ENCODE measurements at places on chromosomes 12 and 14. TPM values are rescaled to one million over a fixed set of nuclear protein-coding genes. Genes with fewer than 3 reads are reported as not detected.
A peak's percentile ranks its signal among the peaks of the same experiment; 100 is the strongest.

DNA sequence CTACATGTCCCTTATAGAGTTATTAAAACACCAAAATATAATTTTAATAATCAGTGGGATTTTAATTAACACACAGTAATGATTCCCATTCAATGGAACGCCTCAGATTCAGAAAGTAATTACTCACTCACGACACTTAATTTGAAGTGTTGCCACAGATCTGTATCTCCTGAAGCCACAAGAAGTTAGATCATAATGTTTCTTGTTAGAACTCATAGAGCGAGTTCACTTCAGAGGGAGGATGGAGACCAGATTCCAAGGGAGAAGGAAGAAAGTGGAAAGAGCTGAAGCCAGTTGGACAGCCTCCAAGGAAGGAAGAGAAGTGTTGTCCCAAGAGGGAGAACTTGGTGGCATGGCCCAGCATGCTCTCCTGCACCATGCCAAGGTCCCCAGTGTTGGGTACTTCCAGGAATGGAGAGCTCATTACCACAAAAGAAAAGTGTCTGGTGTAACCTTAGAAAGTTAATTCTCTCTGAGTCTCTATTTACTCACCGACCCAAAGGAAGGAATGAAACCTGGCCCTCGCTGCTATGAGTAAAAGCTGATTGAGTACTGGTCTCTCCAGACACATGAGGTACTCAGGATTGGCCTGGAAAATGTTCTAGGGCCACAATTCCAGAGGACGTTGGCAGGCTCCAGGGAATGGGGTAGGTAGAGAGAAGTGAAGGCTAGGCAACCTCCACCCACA lies 305.4 kb downstream of the BCL11B start:
- no peak for DNase-seq
- no peak overlapping the region for H3K27ac ChIP-seq
- H3K4me3 ChIP-seq: no peak overlapping the region
- H3K4me1 ChIP-seq: no peaks in the 10 kb centered on the region
- H3K36me3 ChIP-seq: no peaks in the 10 kb centered on the region
- no peaks in the 10 kb centered on the region for H3K27me3 ChIP-seq

- no peak for DNase-seq
- H3K27me3 ChIP-seq: no peaks in the 10 kb centered on the region
Observed at GRCh38 chr12:53726341-53726740, 911 bp downstream of the CALCOCO1 start.

DNA sequence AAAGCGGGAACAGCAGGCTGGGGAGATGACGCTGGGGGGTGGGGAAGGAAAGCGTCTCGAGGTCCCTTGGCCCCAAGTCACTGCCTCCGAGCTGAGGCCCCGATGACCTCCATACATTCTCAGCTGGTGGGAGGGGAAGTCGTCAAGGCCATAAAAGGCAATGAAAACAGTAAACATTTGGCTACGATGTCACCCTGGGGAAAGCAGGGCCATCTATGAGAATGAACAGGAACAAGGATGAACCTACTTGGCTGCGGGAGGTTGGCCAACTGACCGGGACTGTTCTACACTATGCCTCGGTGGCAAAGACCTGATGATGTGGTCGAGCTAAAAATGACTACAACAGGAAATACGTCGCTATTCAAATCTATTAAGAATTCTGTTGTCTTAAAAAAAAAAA lies 19.5 kb downstream of the PRKAB1 start:
- DNase-seq: no peak
- no peaks in the 10 kb centered on the region for H3K27me3 ChIP-seq
- no peak overlapping the region for H3K27ac ChIP-seq

GRCh38 chr14:103205541-103205906 lies 82.3 kb downstream of the TNFAIP2 start:
- H3K27me3 ChIP-seq: no peaks in the 10 kb centered on the region
- no peaks in the 10 kb centered on the region for H3K36me3 ChIP-seq
- peak; percentile 25 for DNase-seq
- peak overlapping the region; percentile 93 for H3K27ac ChIP-seq
- H3K4me1 ChIP-seq: peaks cover 25% of the 10 kb centered on the region

GRCh38 chr12:66170606-66171005 lies 810 bp upstream of the TMBIM4 start:
- no peak overlapping the region for H3K4me3 ChIP-seq
- H3K27me3 ChIP-seq: no peaks in the 10 kb centered on the region
- peaks cover 9% of the 10 kb centered on the region for H3K4me1 ChIP-seq
- no peaks in the 10 kb centered on the region for H3K36me3 ChIP-seq
- DNase-seq: no peak
- no peak overlapping the region for H3K27ac ChIP-seq

GRCh38 chr12:73863546-73863945 lies 674.1 kb upstream of the ATXN7L3B start:
- no peak overlapping the region for H3K27ac ChIP-seq
- H3K36me3 ChIP-seq: no peaks in the 10 kb centered on the region
- no peaks in the 10 kb centered on the region for H3K27me3 ChIP-seq
- H3K4me1 ChIP-seq: no peaks in the 10 kb centered on the region
- no peak for DNase-seq

DNA sequence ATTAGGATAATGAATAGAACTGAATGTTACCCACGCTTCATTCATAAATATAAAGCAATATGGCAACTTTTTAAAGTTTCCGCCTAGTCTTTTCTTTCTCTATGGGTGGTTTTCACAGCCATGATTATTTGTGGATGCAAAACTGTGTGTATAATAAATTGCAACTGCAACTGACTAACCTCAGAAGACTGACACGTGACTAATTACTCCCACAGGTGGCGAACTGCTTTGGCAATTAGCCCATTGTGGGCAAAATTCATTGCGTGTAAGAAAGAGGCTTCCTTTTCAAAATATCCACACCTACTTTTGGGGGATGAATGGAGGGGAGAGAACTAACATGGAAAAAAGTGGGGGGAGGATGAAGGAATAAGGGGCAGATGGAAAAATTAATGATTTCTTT lies 79.0 kb downstream of the SLC25A21 start:
- H3K27ac ChIP-seq: no peak overlapping the region
- H3K27me3 ChIP-seq: no peaks in the 10 kb centered on the region
- no peaks in the 10 kb centered on the region for H3K4me1 ChIP-seq
- no peaks in the 10 kb centered on the region for H3K36me3 ChIP-seq
- no peak for DNase-seq

DNA sequence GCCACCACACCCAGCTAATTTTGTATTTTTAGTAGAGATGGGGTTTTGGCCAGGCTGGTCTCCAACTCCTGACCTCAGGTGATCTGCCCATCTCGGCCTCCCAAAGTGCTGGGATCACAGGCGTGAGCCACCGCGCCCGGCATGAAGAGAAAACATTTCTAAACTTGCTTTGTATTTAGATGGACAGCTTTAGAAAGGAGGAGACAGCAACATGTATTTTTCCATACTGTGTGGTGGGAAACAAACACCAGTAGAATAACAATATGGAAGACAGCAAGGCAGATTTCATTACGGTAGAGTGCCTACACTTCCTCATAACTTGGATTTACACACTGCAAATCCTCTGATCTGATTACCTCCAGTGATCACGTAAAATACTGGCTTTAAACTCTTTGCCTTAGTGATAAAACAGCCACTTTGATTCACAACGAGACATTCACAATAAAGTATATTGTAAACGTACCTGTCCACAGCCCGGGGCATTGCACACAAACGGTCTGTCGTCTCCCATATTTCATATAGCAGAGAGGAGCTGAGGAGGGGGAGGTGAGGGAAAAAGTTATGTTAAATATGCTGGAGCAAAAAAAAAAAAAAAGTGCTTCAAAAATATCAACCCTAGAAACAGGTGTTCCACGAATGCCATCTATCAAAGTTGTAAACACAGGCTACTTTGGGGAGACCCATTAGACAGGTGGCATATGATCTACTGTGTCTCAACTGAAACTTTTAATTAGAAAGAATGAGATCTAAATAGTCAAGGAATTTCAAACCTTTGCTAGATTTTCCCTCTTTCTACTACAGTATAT lies 25.5 kb downstream of the ATF7 start:
- H3K27me3 ChIP-seq: no peaks in the 10 kb centered on the region
- DNase-seq: no peak
- peaks cover 20% of the 10 kb centered on the region for H3K4me1 ChIP-seq
- H3K36me3 ChIP-seq: no peaks in the 10 kb centered on the region

DNA sequence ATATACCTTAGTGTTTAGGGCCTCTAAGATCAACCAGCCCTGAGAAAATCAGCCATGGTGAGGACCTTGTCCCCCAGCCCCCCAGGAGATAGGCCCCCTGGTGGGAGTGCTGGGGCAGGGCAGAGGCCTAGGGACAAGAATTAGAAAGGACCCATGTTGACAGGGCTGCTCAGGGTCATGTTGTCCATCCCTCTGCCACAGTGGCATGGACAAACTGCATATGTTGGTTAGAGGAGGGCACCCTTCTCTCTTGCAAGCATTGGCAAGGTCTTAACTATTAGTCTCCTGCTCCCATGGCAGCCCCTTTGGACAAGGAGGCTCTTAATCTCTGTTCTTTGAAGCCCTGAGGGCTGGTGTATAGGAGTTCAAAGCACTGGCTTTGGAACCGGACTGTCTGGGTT lies 755 bp upstream of the PTPN6 start:
- no peaks in the 10 kb centered on the region for H3K36me3 ChIP-seq
- H3K27ac ChIP-seq: no peak overlapping the region
- H3K4me1 ChIP-seq: peaks cover 21% of the 10 kb centered on the region
- DNase-seq: no peak

GRCh38 chr14:100054316-100055075 lies 10.7 kb upstream of the EVL start:
- H3K4me1 ChIP-seq: no peaks in the 10 kb centered on the region
- H3K36me3 ChIP-seq: no peaks in the 10 kb centered on the region
- no peak overlapping the region for H3K4me3 ChIP-seq
- no peaks in the 10 kb centered on the region for H3K27me3 ChIP-seq
- DNase-seq: no peak
- H3K27ac ChIP-seq: no peak overlapping the region

- H3K27me3 ChIP-seq: no peaks in the 10 kb centered on the region
- H3K4me3 ChIP-seq: peak overlapping the region; percentile 76
- H3K27ac ChIP-seq: peak overlapping the region; percentile 98
- no peaks in the 10 kb centered on the region for H3K36me3 ChIP-seq
- no peak for DNase-seq
Observed at GRCh38 chr12:93676408-93677194, 574 bp upstream of the CRADD start.

DNA sequence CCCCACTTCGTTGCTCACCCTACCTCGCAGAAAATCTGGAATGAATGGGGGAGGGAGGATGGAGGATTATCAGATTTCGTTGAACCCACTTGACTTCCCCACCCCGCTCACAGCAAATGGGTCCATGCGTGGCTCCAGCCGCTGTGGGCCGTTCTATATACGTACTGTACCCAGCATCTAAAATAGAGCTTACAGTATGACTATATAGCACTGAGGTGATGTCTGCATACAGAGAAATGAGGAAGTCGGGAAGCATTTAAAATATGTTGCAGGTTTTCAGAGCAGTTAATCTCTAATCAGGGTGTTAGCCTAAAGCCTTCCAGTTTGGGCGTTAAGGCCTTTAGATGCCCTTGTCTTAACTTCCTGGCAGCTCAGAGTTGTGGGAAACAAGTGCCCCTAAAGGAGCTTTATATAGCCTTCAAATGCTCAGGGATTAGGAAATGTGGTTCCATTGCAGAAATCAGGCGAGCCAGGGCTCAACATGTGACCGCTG lies 1.4 kb downstream of the BICDL1 start:
- peak overlapping the region; percentile 28 for H3K4me3 ChIP-seq
- no peak overlapping the region for H3K27ac ChIP-seq
- peaks cover 13% of the 10 kb centered on the region for H3K4me1 ChIP-seq
- H3K27me3 ChIP-seq: no peaks in the 10 kb centered on the region

DNA sequence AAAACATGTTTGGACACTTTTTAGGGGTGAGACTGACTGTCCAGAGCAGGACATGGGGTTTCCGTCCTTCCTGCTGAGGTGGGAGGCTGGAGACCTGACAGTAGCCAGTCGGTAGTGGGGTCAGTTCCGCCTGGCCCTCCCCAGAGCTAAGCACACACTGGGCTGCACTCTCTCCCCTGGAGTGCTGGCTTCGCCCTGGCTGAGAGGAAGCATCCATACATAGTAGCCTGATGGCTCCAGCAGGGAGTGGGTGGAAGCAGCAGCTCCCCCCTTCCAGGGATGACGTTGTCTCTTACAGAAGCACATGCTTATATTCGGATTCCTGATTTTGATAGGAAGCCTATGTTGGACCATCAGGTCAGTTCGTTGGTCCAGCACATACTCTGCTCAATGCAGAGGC lies 40.4 kb downstream of the SFSWAP start:
- no peak overlapping the region for H3K27ac ChIP-seq
- no peaks in the 10 kb centered on the region for H3K4me1 ChIP-seq
- H3K36me3 ChIP-seq: peaks cover 43% of the 10 kb centered on the region
- no peak overlapping the region for H3K4me3 ChIP-seq
- no peak for DNase-seq
- no peaks in the 10 kb centered on the region for H3K27me3 ChIP-seq

DNA sequence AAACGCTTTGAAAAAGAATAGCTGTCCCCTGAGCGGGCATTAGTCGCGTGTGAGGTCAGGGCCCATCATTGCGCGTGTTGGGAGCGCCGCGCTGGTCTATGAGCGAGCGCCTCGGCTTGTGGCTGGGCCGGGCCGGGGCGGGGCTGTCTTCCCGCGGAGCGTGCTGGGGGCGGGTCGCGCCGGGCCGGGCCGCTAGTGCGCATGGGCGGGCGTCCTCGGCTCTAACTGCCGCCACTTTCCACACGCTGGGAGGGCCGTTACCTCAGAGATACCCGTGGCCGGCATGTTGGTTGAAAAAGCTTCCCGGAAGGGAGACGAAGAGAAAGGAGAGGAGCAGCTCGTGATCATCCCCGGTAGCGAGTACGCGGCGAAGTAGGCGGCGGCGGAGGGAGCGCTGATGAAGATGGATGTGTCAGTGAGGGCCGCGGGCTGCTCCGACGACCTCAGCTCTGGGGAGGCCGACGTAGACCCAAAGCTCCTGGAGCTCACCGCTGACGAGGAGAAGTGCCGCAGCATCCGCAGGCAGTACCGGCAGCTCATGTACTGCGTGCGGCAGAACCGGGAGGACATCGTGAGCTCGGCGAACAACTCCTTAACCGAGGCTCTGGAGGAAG lies at the start of gene EID3:
EID3 (plus strand) TSS at position 202 of the 614 bp plus-strand sequence; CDS start at position 398, 196 bp downstream.
- H3K27me3 ChIP-seq: no peaks in the 10 kb centered on the region
- no peaks in the 10 kb centered on the region for H3K36me3 ChIP-seq
- H3K27ac ChIP-seq: peak within 1 kb of the TSS; percentile 15
- peaks cover 19% of the 10 kb centered on the region for H3K4me1 ChIP-seq

DNA sequence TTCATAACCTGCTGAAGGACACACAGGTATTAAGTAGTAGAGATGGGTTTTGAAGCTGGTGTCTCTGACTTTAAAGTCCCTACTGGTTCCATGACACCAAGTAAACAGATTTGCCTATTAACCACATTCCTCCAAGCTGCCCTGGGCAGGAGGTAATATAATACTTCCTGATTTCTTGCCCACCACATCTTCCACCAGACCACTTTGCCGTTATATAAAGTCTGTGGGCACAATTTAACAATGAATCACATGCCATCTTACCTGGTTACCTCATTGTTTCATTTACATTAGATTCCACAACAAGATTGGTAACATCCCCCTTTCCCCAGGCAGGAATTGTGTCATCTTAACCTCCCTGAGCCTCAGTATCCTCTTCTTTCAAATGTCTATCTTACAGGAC lies 900 bp upstream of the LRRC23 start:
- no peak for DNase-seq
- no peaks in the 10 kb centered on the region for H3K36me3 ChIP-seq
- H3K27ac ChIP-seq: no peak overlapping the region
- peaks cover 23% of the 10 kb centered on the region for H3K4me1 ChIP-seq

GRCh38 chr12:13206560-13206897 lies 10.0 kb downstream of the EMP1 start:
- H3K27ac ChIP-seq: no peak overlapping the region
- peaks cover under 1% of the 10 kb centered on the region for H3K36me3 ChIP-seq
- no peak overlapping the region for H3K4me3 ChIP-seq
- H3K27me3 ChIP-seq: no peaks in the 10 kb centered on the region

MORN3 gene
- 1.3 TPM for total RNA-seq

PROX2 gene
- not detected for total RNA-seq

KLHL33 gene
- total RNA-seq: 0.33 TPM

PCED1B gene
- 1.5 TPM for total RNA-seq

MLH3 gene
- total RNA-seq: 48.1 TPM

SMCO2 gene
- not detected for total RNA-seq

Data from thyroid gland (tissue), 4 donors.